ENCODE measurements at places on chromosomes 5 and 9.

- DNase-seq, result no peak
Measured at GRCh38 chr9:69122549-69123141, 51.4 kb upstream of the TJP2 start.

DNA sequence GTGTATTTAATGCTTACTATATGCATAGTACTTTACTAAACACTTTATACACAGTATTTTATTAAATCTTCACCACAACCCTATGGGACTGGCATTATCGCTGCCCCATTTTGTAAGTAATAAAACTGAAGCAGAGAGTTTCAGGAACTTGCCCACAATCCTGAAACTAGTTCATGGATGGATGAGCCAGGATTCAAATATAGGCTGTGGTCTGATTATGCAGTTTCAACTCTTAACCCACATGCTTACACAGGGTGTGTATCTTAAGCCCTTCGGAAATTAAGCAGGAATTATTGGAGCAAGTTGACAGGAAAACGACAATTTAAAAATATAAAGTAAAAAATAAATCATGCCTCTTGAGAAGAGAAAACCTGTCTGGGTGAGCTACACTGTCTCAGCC lies 109.0 kb downstream of the ATP10B start:
- DNase-seq, result no peak

DNA sequence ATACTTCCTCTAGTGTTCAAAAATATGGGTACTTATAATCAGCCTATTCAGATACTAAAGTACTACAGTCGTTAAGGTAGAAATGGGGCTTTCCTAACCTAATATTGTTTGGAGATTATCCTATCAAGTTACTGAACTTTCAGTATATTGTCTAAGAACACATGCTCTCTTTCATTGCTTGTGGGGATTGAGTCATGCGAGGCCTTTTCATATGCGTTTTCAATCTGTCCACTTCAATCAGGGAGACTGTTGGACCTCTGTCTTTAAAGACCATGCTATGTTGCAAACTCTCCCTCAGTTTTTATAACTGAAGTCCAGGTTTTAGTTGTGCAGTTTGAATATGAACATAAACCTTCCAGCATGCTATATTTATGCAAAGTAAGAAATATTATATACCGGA lies 15.0 kb downstream of the PRR16 start:
- DNase-seq, result no peak

DNA sequence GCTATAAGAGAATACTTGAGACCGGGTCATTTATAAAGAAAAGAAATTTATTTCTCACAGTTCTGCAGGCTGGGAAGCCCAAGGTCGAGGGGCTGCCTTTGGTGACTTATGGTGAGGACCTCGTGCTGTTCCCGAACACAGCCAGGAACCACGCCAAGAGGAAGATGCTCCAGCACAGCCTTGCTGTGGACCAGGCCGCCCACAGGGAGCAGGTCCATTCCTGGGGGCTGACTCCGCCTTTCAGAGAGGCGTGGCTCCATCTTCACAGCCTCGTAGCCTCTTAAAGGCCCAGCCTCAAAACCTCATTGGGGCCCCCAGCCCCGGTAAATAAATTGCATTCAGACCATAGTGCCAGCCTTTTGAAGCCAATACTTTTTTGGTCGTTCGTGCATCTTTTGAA lies 93.5 kb upstream of the CACNA1B start:
- no peak for DNase-seq

DNA sequence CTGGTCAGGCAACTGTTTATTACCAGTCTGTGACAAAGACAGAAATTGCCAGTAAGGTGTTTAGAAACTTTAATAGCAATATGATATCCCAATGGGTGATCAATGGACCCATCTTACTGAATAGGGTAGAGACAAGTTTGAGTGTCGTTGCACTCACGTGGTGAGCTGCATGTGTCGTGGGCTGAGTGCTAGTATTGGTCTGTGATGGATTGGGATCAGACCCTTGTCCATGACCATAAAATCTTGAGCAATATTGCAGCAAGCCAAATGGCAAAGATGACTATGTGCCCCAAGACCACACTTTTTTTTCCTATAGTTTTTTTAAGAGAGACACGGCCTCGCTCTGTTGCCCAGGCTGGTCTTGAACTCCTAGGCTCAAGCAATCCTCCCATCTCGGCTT lies 114.5 kb downstream of the PALM2AKAP2 start:
- no peak for DNase-seq

GRCh38 chr5:32506799-32507198 lies 62.3 kb upstream of the ZFR start:
- peak; percentile 83 for DNase-seq

DNA sequence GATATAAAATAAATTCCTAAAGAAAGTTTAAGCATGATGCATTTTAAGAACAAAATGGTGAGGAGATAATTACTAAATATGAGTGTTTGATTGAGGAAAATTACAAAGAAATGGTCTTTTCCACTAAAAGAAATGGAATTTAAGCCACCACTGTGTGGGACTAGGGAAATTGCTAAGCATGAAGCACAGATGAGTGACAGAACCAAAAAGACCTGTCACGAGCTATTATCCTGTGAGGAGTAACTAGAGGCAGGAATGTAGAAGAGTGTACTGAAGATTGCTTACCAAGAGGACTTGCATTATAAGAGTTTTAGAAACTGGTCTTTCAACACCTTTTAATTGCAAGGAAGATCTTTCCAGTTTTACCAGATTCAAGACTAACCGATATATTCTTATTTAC lies 193.6 kb upstream of the PRR16 start:
- no peak for DNase-seq

GRCh38 chr9:75168270-75169178 lies 80.2 kb downstream of the OSTF1 start:
- no peak for DNase-seq

GRCh38 chr9:108245331-108245730 lies 610.5 kb downstream of the ACTL7B start:
- no peak for DNase-seq

DNA sequence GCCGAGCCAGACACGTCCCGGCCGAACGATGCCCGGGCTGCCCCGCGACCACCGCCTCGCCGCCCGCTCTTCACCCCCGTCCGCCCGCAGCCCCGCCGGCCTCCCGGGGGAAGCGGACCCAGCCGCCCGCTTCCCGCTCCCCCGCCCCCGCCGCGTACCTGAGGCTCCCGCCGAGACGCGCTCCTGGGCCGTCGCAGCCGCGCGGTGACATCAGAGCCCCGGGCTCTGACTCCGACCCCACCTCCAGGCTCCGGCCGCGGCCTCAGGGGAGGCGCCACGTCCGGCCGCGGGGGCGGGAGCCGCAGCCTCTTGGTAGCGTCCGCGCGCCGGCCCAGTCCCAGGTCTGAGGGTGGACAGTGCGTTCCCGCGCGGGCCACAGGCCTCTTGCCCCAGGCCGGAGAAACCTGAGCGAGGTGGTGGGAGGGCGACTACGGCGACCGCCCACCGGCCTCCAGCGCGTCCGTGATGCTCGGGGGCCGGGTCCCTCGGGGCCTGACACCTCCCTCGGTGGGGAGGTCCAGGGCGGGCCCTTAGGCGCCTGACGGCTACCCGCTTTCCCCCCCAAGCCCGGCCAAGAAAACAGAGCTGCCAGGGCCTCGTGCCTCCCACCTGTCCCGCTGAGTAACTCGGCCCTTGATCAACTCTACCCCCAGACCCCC lies at the start of gene SHROOM1:
TSS of gene SHROOM1 (minus strand) at position 212 of the 659 bp plus-strand sequence. CDS start 4,507 bp downstream, outside the sequence.
- DNase-seq, result no peak

- DNase-seq, result no peak
Measured at GRCh38 chr9:68768619-68769018, 63.6 kb downstream of the PIP5K1B start.

- DNase-seq, result no peak
Measured at GRCh38 chr5:16883806-16884205, 52.3 kb downstream of the MYO10 start.

- DNase-seq, result no peak
Measured at GRCh38 chr5:113614191-113614590, 100.7 kb downstream of the YTHDC2 start.

- DNase-seq, result no peak
Measured at GRCh38 chr5:66969963-66970362, 226.6 kb downstream of the CD180 start.

DNA sequence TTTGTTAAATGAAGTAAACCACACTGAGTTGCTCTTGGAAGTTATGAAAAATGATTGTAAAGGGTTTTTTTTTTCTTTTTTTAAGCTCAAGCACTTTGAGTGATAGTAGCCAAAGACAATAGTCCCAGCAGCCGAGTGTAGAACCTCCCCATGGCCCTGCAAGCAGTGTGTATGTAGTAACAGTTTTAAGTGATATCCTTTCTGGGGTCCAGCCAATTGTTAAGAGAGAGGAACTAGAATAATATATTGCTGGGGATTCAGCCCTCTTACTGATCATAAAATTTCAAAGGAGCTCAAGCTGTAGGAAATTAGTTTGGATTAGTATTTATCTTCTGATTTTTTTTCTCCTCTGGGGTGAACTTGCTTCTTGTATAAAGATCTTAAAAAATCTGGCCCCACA lies 43.2 kb downstream of the NPR3 start:
- DNase-seq, result no peak

- DNase-seq, result no peak
Measured at GRCh38 chr9:75593920-75594319, 296.6 kb upstream of the PCSK5 start.

GRCh38 chr5:84411832-84412605 lies 27.3 kb upstream of the EDIL3 start:
- DNase-seq, result no peak

DNA sequence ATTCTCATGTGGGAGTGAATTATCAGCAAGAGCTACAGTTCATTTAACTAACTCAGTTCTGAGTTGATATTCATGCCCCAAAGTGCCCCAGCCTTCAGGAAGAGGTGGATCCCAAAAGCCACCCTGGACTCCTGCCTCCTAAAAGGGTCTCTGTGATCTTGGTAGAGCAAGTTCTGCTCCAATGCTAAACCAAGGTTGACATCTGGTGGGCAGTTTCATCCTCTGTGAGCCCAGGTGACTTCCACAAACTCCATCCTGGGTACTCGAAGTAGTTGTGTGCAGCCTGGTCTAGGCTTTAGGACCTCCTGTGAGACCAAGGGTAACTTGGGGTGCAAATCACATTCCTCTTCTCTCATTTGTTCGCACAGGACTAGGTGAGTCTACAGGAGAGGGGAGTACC lies 816.8 kb downstream of the MTRR start:
- DNase-seq, result no peak

GRCh38 chr9:74496406-74496805 lies 729 bp upstream of the RORB start:
- no peak for DNase-seq

- DNase-seq, result no peak
Measured at GRCh38 chr5:35644543-35644942, 26.9 kb downstream of the SPEF2 start.

- no peak for DNase-seq
Measured at GRCh38 chr9:82912645-82913044, 150.3 kb downstream of the RASEF start.

GRCh38 chr5:164048359-164048926 lies 543.0 kb downstream of the MAT2B start:
- no peak for DNase-seq

- DNase-seq, result no peak
Measured at GRCh38 chr5:14713476-14714390, 49.2 kb downstream of the OTULIN start.

DNA sequence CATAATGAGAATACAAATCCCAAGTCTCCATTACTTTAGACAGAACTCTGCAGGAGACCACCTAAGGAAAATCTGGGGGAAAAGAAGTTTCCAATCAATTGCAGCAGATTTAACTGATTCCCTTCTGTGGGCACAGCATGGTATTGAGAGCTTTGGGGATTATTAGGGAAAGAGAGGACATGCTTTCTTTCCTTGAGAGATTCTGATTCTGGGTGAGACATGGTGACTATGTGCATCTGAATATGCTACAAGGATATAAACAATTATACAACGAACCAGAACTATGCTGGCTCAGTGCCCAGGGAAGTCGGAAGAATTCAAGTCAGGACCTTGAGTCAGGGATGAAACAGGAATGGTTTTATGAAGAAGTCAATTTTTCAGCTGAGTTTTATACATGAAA lies 183.7 kb downstream of the PDE4D start:
- DNase-seq, result peak; percentile 31

DNA sequence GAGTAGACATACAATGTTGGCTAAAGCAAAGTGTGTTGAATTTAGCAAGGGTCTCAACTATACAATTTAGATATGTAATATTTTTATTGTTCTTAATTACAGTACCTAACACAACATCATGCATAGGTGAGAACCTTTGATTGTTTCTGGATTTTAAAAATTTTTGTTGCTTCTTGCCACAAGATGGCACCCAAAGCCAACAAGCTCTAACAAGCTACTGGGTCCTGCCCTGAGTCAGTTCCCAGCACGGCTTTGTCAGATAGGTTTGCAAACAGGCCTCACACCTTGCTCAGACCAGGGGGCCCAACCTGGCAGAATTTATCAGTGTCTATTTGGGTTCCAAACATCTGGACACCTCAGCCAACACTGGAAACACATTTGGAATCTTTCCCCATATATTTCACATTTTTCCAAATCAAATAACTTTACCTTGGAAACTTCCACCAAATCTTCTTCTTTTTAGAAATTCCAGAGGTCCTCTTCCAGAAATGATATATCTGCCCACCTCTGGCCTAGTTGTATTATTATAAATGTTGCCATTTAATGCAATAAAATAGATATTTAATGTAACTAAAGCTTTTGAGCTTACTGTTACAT lies 49.5 kb upstream of the EGFLAM start:
- DNase-seq, result no peak

GRCh38 chr5:626850-627249 lies 14.7 kb downstream of the CEP72 start:
- no peak for DNase-seq

GRCh38 chr9:133141833-133142595 lies 21.0 kb upstream of the RALGDS start:
- DNase-seq, result no peak

DNA sequence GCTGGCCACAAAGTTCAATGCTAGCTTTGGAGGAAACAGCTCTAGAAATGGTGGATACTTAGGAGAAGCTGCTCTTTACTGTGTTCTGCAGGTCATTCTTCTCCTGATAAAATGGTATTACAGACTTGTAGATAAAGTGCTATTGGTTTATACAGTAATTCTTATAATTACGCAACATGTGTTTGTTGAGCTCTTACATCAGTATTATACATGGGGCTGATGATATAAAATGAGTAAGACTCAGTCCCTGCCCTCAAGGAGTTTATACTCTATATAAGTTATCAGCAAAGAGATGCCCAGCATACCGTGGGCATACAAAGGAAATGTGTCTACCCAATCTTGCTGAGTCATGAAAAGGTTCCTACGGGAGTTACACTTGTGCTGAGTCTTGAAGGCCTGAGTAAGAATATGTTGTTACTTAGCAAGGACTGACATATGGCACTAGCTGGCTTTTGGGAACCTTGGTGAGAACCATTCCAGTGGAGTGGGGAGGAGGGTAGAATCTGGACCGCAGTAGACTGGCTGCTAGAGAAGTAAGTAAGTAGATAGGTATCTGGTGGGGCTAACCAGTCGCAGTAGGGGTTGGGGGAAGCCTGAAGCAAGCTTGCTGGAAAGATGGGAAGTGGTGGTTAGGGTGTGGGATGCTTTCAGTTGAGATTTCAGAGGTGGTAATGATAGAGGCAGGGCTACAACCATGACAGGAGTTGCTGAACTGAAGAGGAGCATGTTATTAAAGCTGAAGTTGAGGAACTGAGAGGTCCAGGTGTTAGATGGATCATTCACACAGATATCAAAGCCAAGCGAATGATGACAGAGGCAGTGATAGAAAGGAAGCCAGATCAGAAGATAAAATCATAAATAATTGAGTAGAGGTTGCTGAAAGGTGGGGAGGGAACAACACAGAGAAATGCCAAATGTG lies 11.1 kb upstream of the TTC23L start:
- no peak for DNase-seq

GRCh38 chr5:167389537-167389936 lies 901.9 kb upstream of the WWC1 start:
- no peak for DNase-seq
